ENCODE measurements at places on chromosomes 4 and X.

DNA sequence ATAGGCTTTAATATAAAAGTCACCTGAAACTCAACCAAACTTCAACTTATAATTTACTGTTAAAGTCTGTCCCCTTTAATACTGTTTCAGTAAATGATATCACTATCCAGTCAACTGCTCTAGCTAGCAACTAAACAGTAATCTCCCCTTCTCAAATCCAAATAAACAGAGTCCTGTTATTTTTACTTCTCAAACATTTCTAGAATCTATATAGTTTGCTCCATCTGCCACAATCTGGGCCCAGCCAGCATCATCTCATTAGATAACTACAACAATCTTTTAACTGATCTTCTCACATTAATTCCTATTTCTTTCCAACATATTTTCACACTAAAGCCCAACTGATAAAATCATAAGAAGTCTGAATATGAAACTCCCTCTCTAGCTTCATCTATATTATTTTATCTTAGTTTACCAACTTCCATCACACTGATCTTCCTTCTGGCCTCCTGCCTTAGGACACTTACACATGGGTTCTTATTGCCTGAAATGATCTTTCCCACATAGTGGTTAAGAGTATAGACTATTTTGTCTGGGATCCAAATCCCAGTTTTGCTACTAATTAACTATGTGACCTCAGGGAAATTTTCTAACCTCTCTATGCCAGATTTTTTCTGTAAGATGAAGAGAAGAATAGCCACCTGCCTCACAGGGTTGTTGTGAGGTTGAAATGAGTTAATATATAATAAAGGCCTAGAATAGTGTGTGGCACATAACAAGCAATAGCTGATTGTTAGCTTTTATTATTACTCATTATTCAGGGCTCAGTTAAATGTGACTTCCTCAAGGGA, 18.6 kb downstream of the TBCK start:
- DNase-seq: no peak

- DNase-seq: no peak
These were observed 1469.0 kb downstream of the TECRL start for GRCh38 chr4:62940229-62940628.

GRCh38 chr4:10245751-10246150, 129.2 kb upstream of the WDR1 start:
- DNase-seq: no peak

GRCh38 chr4:84597450-84597849, 14.5 kb downstream of the CDS1 start:
- no peak for DNase-seq

GRCh38 chr4:106583108-106583507, 214.5 kb upstream of the GIMD1 start:
- DNase-seq: no peak

DNA sequence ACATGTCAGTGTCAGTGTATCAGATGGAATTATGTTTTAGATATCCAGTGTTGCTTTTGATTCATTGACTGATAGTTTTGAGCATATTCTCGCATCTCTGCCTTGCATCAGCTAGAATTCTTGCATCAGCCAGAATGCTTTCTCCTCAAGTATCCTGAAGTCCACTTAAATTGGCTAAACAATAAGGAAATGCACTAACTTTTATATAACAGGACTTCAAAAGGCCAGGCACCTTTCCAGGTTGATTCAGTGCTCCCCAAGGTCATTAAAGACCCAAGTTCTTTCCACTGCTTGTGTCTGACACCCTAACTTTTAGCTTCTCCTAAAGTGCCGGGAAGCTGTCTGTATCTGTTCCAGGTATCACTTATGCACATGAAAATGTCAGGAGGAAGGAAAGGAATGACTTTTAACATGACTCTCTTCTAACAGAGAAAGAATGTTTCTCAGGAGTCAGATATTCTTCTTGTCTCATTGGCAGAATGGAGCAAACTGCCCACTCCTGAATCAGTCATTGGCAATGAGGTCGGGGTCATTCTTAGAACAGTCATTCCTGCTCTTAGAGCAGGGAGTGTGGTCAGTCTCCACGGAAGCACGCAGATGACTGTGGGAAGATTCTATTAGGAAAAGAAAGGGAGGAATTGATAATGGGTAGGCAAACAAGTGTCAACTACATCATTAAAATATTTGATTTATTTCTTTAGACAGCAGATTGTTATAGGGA, 92.9 kb upstream of the TLL1 start:
- no peak for DNase-seq

- DNase-seq: no peak
These were observed 51.3 kb upstream of the MAP3K15 start for GRCh38 chrX:19566359-19567222.

GRCh38 chr4:173448103-173448502, 49.2 kb upstream of the SCRG1 start:
- no peak for DNase-seq

- no peak for DNase-seq
These were observed 193.9 kb upstream of the SPOCK3 start for GRCh38 chr4:167428156-167428555.

DNA sequence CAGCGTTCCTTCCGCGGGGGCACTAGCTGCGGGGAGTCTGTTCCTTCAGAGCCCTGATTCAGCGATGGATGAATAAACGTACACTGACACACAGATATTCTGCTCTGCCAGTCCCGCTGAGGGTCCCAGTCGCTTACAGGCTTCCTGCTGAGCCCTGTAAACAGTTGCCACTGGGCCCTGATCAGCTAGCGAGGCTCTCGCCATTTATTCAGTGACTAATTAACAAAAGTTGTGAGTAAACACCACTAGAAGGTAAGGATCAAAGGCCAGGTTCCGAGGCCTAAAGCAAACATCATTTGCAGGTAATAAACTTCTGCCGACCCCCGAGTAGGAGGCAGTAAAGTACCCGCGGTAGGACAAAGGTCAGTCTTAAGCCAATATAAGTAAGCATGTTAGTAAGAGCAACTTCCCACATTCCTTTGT, 442.6 kb upstream of the GALNT7 start:
- no peak for DNase-seq

- DNase-seq: no peak
These were observed 117.3 kb downstream of the SYNPO2 start for GRCh38 chr4:119005928-119006460.

DNA sequence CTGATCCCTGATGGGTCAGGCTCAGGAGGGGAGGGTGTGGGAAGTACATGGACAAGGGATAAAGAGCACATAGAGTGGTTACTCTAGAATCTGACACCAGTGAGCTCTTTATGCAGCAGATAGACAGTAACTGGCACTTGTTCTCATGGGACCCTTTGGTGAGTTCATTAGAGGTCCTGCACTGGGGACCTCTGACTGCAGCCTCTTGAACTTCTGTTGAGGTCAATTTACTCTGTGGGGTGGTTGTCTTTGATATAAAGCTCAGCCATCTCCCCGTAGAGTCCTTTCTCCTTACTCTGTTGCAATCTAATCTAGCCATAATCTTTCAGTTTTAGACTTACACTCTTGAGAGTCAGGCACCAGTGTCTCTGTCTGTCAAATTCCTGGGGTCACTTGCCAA, 222.4 kb downstream of the GPAT3 start:
- no peak for DNase-seq

DNA sequence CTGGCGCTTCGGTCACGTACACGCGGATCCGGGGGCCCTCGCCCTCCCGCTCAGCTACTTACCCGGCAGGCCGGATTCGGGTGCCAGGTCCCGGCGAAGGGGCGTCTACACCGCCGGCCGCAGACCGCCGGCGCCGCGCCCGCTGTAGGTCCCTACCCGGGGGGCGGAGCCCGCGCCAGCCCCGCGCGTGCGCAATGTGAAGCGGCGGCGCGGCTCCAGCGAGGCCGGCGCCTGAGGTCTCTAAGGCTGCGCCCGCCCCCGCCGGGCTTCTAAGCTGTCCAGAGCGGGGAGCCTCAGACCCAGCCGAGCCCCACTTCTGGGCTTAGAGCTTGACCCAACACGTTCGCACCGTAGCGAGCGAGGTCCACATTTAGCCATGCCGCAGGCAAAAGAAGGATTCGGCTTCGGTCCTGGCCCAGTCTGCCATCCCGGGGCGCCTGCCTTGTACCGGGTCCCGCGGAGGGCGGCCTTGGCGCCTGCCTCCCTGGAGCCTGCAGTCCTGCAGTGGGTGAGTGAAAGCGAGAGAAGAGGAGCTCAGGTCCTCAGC, at the start of gene ZNF518B:
Gene ZNF518B, minus strand, starts transcription at position 172 of the 547 bp plus-strand sequence. CDS start 11,098 bp downstream, outside the sequence.
- DNase-seq: peak; percentile 56

GRCh38 chr4:150149381-150149780, 71.1 kb downstream of the DCLK2 start:
- no peak for DNase-seq

DNA sequence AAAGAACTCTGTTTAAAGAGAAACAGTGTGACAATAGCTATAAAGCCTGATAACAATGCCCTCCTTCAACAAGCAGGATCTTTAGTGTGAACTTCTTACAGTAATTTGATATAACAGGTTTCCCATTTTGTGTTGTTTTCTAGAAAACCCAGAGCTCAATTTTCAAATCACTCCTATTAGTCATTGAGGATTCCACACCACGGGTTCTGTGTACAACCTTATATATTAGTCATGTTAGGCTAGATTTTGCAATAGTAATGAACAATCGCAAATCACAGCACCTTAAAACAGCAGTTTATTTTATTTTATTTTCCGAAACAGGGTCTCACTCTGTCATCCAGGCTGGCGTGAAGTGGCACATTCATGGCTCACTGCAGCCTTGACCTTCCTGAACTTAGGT, 1020.9 kb upstream of the INTU start:
- no peak for DNase-seq

GRCh38 chr4:185011408-185011807, 6.9 kb upstream of the HELT start:
- no peak for DNase-seq

GRCh38 chr4:8656711-8657380, 64.3 kb downstream of the CPZ start:
- no peak for DNase-seq

DNA sequence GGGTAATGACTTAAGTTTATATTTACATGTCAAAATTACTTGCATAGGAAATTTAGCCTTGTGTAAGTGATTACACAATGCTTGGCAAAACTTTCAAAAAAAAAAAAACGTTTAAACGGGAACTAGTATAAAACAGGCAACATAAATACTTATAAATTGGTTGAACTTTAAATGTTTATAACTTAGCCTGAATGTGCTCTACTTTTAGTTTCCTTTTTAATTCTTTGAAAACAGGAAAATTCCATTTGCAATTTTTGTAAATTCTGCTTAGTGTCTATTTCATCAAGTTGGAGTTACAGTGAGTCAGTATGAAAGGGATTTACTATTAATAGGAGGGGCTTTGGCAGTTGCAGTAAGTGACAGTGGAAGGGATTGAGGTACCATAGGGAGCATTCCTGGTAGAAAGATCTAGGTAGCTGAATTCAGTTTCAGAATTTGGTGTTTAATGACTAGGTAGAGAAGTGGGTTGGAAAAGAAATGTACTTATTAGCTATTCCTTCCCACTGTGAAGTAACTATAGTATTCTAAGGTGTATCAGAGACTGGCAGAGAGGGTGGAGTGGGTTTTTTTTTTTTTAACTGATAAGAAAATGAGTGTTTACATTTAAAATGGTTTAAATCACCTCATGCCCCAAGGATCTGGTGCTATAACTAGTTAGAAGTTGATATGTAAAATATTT, 2.8 kb downstream of the STAG2 start:
- DNase-seq: no peak

GRCh38 chrX:136662104-136662503, 14.1 kb downstream of the CD40LG start:
- DNase-seq: no peak

GRCh38 chr4:86014599-86014998, 345.3 kb downstream of the MAPK10 start:
- DNase-seq: no peak

- DNase-seq: no peak
These were observed 20.3 kb downstream of the HS3ST1 start for GRCh38 chr4:11408233-11408967.

- no peak for DNase-seq
These were observed 16.0 kb downstream of the MCF2 start for GRCh38 chrX:139691843-139692505.

DNA sequence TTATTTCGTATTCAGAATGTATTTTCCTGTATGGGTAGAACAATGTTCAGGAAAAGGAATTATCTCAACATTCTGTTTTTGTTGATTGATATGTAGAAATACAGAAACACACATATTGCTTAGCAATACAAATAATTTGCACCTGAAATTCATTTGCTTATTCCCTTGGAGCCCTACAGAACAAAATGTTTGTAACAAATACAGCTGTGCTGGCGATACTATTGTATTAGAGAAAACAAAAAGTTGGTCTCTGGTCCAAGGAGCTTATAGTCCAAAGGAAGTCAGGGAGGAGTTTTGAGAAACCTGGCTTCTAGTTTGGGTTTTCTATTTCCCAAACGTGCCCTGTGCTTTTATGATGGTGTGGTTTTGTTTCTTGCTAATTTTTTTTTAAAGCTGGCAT, 37.8 kb upstream of the CAPN6 start:
- no peak for DNase-seq

GRCh38 chrX:40148385-40149285, 50.9 kb upstream of the BCOR start:
- DNase-seq: no peak

DNA sequence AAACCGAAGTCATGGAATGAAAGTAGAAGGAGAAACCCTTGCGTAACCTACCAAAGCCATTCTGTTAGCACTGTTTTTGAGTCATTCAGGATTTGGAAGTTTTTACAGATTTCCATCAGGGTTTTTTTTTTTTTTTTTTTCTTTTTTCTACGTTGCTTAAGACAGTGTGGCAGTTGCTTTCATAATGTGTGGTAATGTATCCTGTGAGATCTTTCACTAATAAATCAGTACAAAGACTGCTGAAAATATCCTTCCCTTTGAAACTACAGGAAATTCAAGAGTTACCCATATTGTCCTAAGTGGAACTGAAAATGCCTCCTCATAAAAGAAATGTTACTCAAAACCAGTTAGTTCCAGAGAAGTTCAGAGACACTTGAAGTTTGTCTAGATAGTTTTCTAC, 137.8 kb downstream of the RAPGEF2 start:
- no peak for DNase-seq

GRCh38 chr4:38930204-38930603, 62.6 kb downstream of the FAM114A1 start:
- DNase-seq: no peak

DNA sequence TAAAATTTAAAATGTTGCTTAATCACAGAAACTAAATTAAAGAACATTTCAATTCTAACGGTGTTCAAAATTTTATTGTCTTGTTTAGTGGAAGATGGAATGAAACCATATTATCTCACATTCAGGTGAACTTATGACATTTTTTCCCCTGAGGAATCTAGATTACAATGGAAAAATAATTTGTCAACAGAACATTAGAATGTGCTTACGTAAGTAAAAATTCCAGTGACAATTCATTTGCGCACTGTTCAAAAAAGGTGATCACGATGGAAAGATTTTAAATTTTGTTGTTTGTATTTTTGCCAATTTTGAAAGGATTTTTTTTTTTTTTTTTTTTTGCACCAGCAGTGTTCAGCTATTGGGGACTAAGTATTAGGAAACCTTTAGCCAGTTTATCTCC, 23.3 kb upstream of the SORBS2 start:
- DNase-seq: no peak

DNA sequence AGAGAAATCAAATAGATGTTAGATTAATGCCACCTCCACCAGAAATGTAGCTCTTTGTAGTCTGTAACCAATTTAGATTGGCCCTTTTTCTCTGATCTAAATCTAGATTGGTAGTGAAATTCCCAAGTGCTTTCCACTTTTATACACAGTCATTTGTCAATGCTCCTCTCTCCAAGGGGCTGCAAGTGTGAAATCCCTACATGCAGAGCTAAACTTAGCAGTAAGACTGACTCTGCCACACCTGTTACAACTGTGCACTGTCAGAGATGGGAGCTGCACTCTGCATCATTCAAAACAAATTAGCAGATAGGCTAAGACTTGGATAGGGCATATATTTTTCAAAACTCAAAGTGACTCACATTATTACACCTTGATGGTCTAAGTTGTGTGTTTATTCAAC, 9.1 kb downstream of the SERTM2 start:
- DNase-seq: no peak

- DNase-seq: no peak
These were observed 202.7 kb downstream of the DCLK2 start for GRCh38 chr4:150280975-150281374.

Measured in stimulated activated CD8-positive, alpha-beta memory T cell treated with anti-CD3 and anti-CD28 coated beads, Interleukin-15, amount 100 ng/mL, for 4 hours (primary cell).